ENCODE measurements at places on chromosomes 3 and 15.

- no peak overlapping the region for H3K4me3 ChIP-seq
- DNase-seq = no peak
- no peaks in the 10 kb centered on the region for H3K36me3 ChIP-seq
Measured at GRCh38 chr3:34067536-34068051, 269.2 kb downstream of the PDCD6IP start.

DNA sequence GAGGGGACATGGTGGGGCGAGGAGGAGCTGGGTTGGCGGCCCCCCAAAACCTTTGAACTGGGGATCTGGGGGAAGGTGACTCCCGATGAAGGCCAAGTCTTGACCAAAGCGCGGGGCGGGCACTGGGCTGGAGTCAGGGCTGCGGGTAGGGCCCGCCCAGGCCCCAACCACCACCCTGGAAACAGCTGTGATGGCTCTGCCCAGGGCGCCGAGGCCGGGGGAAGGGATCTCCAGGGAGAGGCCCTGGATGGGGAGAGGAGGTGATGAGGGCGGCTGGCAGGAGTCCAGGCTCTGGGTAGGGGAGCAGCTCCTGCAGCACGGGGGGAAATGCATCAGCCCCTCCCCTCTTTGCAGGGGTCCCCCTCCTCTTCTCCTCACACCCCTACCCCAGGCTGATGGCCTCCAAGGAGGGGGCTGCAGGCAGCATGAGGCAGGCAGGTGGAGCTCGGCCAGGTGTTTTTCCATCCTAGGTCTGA is 5.9 kb upstream of the C15orf39 start:
- peak; percentile 53 for DNase-seq

- no peak overlapping the region for H3K27ac ChIP-seq
- peaks cover 26% of the 10 kb centered on the region for H3K4me1 ChIP-seq
- H3K4me3 ChIP-seq = peak overlapping the region; percentile 80
- no peak for DNase-seq
- H3K27me3 ChIP-seq = peaks cover 25% of the 10 kb centered on the region
- H3K36me3 ChIP-seq = no peaks in the 10 kb centered on the region
Measured at GRCh38 chr3:149658744-149659497, 1.1 kb upstream of the WWTR1 start.

GRCh38 chr15:81926981-81927380 is 118.8 kb downstream of the MEX3B start:
- no peaks in the 10 kb centered on the region for H3K27me3 ChIP-seq
- DNase-seq = no peak
- H3K4me1 ChIP-seq = no peaks in the 10 kb centered on the region
- H3K27ac ChIP-seq = no peak overlapping the region
- H3K36me3 ChIP-seq = no peaks in the 10 kb centered on the region

DNA sequence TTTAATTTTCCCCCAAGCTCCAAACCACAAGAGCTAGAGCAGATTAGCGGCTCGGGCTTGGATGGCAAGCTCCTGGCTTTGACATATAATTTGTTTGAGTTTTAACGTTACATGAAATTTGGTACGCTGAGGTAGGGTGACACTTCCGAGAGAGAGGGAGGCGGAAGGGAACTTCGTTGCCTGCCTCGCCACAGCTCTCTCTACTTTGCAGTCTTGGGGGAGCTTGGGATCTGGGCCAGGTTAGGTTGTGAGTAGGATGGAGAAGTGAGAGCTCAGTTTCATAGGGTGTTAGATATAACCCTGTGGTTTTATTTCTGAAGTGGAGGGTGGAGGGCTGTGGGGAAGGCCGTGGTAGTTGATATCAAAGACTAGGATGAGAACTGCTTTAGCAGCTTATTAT is 39.7 kb downstream of the LRTM1 start:
- no peaks in the 10 kb centered on the region for H3K36me3 ChIP-seq
- no peak overlapping the region for H3K4me3 ChIP-seq
- H3K4me1 ChIP-seq = no peaks in the 10 kb centered on the region
- no peak for DNase-seq
- no peaks in the 10 kb centered on the region for H3K27me3 ChIP-seq

DNA sequence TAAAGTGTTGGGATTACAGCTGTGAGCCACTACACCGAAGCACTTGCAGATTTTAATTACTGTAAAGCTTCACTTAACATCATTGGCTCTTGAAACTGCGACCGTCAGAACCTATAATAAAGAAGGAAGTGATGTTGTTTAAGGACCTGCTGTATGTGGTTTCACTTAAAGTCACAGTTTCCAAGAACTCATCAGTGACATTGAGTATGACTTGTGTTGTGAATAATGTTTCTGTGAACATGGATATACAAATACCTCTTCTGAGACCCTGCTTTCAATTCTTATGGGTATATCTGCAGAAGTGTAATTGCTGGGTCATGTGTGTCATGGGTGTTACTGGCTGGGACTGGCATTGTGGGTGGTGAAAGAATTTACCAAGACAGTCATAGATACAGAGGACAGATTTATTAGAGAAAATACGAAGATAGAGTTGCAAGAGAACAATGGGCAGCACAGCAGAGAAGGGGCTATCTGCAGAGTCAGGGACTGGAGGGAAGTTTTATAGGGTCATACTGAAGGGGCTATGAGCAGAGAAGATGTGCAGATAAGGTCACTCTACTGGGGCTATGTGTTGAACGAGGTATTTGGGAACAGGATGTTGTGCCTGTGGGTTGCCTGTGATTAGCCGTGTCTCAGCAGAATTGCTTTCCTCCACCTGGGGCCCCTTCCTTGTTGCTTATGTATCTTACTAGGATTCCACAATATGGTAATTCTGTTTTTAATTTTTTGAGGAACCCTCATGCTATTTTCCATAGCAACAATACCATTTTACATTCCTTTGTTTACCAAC is 4.5 kb downstream of the NDUFB5 start:
- DNase-seq = no peak
- peaks cover 3% of the 10 kb centered on the region for H3K36me3 ChIP-seq
- no peak overlapping the region for H3K27ac ChIP-seq
- peak overlapping the region; percentile 5 for H3K4me3 ChIP-seq
- no peaks in the 10 kb centered on the region for H3K4me1 ChIP-seq
- H3K27me3 ChIP-seq = no peaks in the 10 kb centered on the region

GRCh38 chr15:29055876-29056275 is 170.1 kb downstream of the APBA2 start:
- no peak overlapping the region for H3K4me3 ChIP-seq
- DNase-seq = no peak
- H3K27me3 ChIP-seq = peaks cover 1% of the 10 kb centered on the region
- H3K4me1 ChIP-seq = no peaks in the 10 kb centered on the region
- no peak overlapping the region for H3K27ac ChIP-seq
- H3K36me3 ChIP-seq = no peaks in the 10 kb centered on the region

DNA sequence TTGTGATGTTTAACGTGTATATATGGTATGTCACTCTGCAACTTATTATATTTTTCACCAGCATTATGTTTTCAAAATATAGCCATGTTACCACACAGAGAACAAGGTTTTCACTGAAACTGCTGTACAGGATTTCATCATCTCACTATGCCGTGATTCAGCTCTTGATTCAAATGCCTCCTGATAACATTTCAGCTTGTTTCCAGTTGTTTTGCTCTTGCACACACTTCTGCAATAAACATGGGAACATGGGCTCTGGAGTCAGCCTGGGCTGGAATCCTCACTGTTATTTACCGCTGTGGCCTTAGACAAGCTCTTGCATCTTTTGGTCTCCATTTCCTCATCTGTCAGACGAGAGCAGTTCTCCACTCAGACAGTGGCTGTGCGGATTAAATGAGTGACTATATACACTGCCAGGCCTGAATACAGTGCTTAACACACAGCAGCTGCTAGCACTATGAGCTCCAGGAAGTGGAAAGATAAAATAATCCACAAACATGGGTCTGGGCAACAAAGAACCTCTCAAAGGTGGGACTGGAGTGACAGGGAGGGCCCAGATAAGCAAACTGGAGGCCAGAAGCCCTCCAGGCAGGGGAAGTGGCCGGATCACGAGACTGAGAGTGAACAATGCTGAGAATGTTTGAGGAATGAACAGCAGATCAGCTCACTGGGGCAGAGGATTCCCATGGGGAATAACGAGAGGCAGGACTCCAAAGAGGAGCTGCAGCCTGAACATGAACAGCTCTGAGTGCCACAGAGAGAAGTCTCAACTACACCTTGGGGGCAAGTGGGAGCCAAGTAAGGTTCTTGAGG is 17.7 kb downstream of the NTRK3 start:
- no peak overlapping the region for H3K27ac ChIP-seq
- no peaks in the 10 kb centered on the region for H3K4me1 ChIP-seq
- no peaks in the 10 kb centered on the region for H3K27me3 ChIP-seq
- H3K4me3 ChIP-seq = no peak overlapping the region

Data from common myeloid progenitor, CD34-positive (primary cell).